ENCODE measurements at places on chromosomes 4 and X.

- DNase-seq, result no peak
Measured at GRCh38 chrX:129787336-129788055, 7.7 kb downstream of the SASH3 start.

- DNase-seq, result peak; percentile 16
Measured at GRCh38 chr4:109368661-109369060, 65.0 kb upstream of the SEC24B start.

DNA sequence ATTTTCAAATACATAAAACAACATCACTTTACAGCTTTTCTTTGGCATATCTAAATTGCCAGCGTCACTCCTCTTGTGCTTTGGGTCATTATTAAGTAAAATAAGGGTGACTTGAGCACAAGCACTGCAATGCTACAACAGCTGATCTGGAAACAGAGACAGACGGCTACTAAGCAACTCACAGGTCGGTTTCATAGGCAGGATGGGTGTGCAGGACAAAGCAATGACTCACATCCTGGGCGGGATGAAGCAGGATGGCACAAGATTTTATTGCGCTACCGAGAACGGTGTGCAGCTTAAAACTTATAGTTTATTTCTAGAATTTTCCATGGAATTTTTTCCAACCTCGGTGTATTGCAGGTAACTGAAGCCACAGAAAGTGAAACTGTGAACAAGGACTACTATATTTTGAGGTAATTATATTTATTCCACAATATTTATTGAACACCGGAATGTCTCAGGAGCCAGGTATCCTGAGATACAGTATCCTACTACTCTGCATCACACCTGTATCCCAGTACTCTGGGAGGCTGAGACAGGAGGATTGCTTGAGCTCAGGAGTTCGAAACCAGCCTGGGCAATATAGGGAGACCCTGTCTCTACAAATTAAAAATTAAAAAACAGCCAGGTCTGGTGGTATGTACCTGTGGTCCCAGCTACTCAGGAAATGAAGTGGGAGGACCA is 215.5 kb downstream of the APBB2 start:
- DNase-seq, result peak; percentile 78

- DNase-seq, result peak; percentile 1
Measured at GRCh38 chrX:29071525-29072320, 484.5 kb downstream of the IL1RAPL1 start.

- no peak for DNase-seq
Measured at GRCh38 chr4:54527532-54527931, 130.2 kb upstream of the KIT start.

DNA sequence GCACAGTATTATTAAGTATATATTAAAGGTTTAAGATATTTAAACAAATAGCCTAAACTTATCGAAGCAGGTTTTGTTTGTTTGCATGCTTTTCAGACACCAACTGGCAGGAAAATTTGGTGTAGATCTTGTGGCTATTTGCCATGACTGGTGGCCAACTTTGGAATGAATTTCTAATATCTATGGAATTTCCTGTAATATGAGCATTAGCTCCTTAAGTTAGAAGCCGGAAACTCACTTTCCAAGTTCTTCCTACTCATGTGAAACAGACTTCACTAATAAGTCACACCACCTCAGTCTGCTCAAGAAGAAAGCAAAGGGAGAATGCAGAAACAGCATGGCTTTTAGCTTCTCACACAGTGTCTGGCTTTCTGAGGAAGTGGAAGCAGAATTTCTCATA is 563.9 kb downstream of the GRXCR1 start:
- DNase-seq, result peak; percentile 87

Data from cardiac fibroblast (primary cell).